ENCODE measurements at places on chromosomes 2 and 18. TPM values are rescaled to one million over a fixed set of nuclear protein-coding genes. Genes with fewer than 3 reads are reported as not detected.

LAMA3 gene
- 8.3 TPM for total RNA-seq

RESP18 gene
- not detected for total RNA-seq

CYTIP gene
- total RNA-seq: 1.4 TPM

AQP12B gene
- total RNA-seq: not detected

All from osteoblast (primary cell).